ENCODE measurements at places on chromosomes 6 and 20. TPM values are rescaled to one million over a fixed set of nuclear protein-coding genes. Genes with fewer than 3 reads are reported as not detected.

ZKSCAN8 gene
- 48.2 TPM for polyA plus RNA-seq

FRMD1 gene
- 31.2 TPM for polyA plus RNA-seq

TFAP2A gene
- polyA plus RNA-seq: 46.8 TPM

FAM229B gene
- 44.2 TPM for polyA plus RNA-seq

TRIM40 gene
- polyA plus RNA-seq: 0.10 TPM

GSTA3 gene
- polyA plus RNA-seq: not detected

VPS16 gene
- 43.0 TPM for polyA plus RNA-seq

PHACTR1 gene
- 12.5 TPM for polyA plus RNA-seq

NINL gene
- polyA plus RNA-seq: 40.1 TPM

CCR6 gene
- not detected for polyA plus RNA-seq

SLC12A5 gene
- 2.3 TPM for polyA plus RNA-seq

EEF1A2 gene
- 0.96 TPM for polyA plus RNA-seq

TREM2 gene
- polyA plus RNA-seq: 0.47 TPM

REM1 gene
- polyA plus RNA-seq: 0.44 TPM

HNF4A gene
- 73.1 TPM for polyA plus RNA-seq

TMEM200A gene
- 22.9 TPM for polyA plus RNA-seq

SLC17A9 gene
- polyA plus RNA-seq: 1.6 TPM

BNIP5 gene
- 0.19 TPM for polyA plus RNA-seq

LTA gene
- polyA plus RNA-seq: 0.30 TPM

OR2B2 gene
- polyA plus RNA-seq: not detected

NOX3 gene
- polyA plus RNA-seq: 2.7 TPM

ATXN1 gene
- polyA plus RNA-seq: 17.7 TPM

ARMC2 gene
- polyA plus RNA-seq: 14.4 TPM

HFE gene
- 9.4 TPM for polyA plus RNA-seq

NKX2-4 gene
- not detected for polyA plus RNA-seq

FKBP1C gene
- 2.5 TPM for polyA plus RNA-seq

SMIM28 gene
- not detected for polyA plus RNA-seq

NHLRC1 gene
- 2.3 TPM for polyA plus RNA-seq

ERVFRD-1 gene
- polyA plus RNA-seq: 0.25 TPM

LRRN4 gene
- 16.9 TPM for polyA plus RNA-seq

COL9A1 gene
- polyA plus RNA-seq: 44.0 TPM

TNFRSF6B gene
- polyA plus RNA-seq: 2.8 TPM

GGTLC1 gene
- not detected for polyA plus RNA-seq

CST4 gene
- polyA plus RNA-seq: not detected

VNN1 gene
- 0.14 TPM for polyA plus RNA-seq

THBD gene
- polyA plus RNA-seq: 7.9 TPM

CST2 gene
- not detected for polyA plus RNA-seq

SPATA25 gene
- 9.4 TPM for polyA plus RNA-seq

EYA4 gene
- 16.7 TPM for polyA plus RNA-seq

FABP7 gene
- polyA plus RNA-seq: 0.73 TPM

DDO gene
- 0.61 TPM for polyA plus RNA-seq

PPP1R16B gene
- 7.2 TPM for polyA plus RNA-seq

CENPW gene
- polyA plus RNA-seq: 33.8 TPM

TRMT11 gene
- polyA plus RNA-seq: 27.1 TPM
